ENCODE measurements at places on chromosomes 3 and 15.

DNA sequence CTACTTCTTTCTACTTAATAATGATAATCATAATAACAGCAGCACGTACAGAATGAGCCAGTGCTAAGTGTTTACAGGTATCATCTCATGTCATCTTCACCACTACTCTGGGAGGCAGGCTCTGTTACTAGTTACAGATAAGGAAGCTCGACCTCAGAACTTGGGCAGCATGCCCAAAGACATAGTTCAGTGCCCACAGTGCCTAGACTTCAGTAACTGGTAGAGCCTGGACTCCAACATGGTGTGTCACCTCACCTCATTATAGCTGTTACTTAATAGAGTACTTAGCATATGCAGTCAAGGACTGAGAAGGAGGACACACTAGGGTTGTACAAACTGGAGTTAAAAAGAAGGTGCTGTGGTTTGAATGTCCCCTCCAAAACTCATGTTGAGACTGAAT, 7.6 kb downstream of the GADL1 start:
- DNase-seq: peak; percentile 87

- DNase-seq: no peak
Measured at GRCh38 chr3:71395470-71395869, 188.1 kb downstream of the FOXP1 start.

- DNase-seq: peak; percentile 57
Measured at GRCh38 chr3:30539772-30540171, 66.6 kb upstream of the TGFBR2 start.

GRCh38 chr15:64493641-64494040, 33.3 kb downstream of the ZNF609 start:
- no peak for DNase-seq

GRCh38 chr3:10445561-10446175, 59.7 kb downstream of the ATP2B2 start:
- DNase-seq: no peak

GRCh38 chr15:74174958-74175253, 1.4 kb downstream of the ISLR start:
- DNase-seq: no peak

DNA sequence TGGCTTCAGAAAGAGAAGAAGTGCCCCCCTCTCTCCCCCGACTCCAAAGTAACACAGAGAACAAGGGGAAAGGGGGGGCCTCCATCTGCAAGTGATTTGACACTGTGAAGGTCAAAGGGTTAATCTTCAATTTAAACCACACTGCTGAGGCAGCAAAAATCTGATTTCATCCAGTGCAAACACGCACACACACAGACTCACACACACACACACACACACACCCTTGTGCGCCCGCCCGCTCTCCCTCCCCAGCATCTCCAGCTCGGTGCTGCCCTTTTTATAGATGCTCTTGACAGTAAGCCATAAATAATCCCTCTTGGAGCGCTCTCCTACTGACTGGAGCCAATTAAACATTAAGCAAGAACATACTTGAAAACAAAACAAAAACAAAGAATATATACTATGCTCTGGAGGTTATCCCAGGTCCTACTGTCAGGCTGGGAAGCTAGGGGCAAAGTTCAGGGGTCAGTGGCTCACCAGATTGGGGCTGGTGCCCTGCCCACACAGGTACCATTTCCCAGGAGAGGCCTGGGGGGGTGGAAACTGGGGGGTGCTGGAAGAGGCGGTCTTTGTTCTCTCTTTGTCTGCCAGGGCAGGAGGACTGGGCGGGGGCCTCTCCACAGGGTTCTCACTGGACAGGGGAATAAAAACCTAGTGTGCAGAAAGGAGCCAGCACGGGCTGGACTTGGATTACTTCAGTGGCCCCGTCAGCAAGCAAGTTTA, 16.3 kb downstream of the BMF start:
- no peak for DNase-seq

DNA sequence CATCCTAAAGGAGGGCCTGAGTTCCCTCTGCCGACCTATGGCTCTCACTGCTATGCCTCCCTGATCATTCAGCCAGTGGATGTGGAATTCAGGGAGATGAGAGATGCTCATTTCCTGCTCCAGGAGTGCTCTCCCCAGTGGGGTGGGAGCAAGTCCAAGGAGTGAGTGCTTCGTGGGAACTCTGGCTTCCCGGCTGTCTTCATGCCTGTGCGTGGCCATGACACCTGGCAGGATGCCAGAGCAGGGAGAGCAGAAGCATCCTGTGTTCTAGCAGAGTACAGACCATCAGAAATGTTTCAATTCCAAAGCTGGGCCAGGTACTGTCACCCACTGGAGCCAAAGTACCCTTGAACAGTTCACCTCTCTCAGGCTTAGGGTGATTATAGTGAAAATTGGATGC, 45.1 kb downstream of the APH1B start:
- DNase-seq: no peak

GRCh38 chr3:51397392-51397791, 6.3 kb downstream of the RBM15B start:
- DNase-seq: no peak

DNA sequence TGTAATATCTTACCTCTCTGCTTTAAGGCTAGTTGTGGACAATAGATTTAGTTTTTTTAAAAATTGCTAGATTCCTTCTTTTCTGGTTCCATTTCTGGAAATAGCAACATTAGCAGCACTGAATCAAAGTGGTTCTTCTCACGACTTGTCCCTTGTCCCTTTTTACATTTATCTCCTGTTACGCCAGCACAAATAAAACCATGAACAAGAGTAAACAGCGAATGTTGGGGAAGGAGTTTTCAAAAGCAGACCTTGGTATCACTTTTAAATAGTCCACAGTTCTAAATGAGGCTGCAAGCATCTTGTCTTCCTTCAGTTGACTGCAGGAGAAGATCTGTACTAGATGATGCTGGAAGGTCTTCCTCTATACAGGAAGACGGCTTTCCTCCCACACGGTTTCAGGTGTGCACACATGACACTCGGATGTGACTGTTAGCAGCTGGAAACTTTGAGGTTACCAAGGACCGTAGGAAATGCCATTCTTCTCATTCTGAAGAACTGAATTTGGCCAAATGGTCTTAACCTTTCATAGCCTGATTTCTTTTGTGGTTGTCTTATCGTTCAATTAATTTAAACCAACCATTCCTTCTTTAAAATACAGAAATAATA, 251.0 kb upstream of the ICE2 start:
- no peak for DNase-seq

DNA sequence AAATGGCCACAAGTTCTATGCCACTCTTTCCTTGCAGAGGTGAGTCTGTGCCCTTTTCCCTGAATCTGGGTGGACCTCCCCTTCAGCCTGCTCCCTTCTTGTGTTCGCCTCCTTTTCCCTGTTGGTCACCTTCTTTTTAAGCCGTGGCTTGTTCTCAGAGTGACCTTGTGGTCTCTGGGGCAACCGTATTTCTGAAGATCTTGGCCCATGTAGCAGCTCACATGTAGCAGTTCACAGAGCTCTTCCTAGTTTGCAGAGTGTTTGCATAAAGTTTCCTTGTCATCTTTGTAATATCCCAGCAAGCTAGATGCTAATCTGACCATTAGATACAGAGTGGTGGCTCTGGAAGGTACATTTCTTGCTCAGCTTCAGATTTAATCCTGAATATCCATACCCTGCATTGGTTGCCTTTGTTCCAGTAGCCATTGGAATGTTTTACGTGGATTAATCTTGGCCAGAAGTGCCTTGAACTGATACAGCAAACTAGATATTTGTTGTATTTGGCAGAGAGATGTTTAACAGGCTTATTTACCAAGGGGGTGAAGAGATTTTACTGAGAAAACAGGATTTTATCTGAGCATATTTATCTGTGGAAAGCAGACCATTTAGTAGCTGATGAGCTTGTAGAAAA, 40.7 kb upstream of the BSN start:
- DNase-seq: no peak

GRCh38 chr3:38598791-38599190, 50.7 kb downstream of the SCN5A start:
- no peak for DNase-seq

DNA sequence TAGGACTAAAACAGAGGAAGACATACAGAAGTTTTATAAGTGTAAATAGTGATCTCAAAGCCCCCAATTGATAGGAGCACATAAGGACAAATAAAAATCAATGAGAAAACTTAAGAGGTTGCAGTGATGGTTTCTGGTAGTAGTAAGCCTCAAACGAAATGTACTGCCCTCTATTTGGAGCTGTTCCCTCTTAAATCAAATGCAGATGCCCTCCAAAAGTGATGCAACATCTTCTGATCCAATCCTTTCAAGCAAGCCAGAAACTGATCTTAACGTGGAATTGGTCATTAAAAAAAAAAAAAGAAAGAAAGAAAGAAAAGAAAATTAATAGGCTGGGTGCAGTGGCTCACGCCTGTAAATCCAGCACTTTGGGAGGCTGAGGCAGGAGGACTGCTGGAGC, 259.3 kb downstream of the ZBTB20 start:
- DNase-seq: no peak

DNA sequence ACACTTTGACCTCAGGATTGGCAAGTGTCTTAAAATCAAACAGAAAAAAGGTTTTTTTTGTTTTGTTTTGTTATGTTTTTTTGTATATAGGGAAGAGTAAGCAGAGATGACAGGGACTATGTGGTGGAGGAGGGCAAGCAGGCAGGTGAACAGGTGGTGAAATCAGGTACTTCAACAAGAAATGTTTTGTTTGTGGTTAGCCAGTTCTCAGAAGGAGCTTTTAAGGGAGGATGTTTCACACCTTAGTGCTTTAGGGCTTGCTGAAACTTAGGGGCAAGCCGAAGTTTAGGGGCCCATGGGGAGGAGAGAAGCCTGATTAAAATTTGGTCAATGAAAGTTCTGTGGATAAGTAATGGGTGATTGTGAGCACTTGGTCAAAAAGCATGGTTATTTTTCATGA, 370.7 kb upstream of the SLCO3A1 start:
- DNase-seq: no peak

DNA sequence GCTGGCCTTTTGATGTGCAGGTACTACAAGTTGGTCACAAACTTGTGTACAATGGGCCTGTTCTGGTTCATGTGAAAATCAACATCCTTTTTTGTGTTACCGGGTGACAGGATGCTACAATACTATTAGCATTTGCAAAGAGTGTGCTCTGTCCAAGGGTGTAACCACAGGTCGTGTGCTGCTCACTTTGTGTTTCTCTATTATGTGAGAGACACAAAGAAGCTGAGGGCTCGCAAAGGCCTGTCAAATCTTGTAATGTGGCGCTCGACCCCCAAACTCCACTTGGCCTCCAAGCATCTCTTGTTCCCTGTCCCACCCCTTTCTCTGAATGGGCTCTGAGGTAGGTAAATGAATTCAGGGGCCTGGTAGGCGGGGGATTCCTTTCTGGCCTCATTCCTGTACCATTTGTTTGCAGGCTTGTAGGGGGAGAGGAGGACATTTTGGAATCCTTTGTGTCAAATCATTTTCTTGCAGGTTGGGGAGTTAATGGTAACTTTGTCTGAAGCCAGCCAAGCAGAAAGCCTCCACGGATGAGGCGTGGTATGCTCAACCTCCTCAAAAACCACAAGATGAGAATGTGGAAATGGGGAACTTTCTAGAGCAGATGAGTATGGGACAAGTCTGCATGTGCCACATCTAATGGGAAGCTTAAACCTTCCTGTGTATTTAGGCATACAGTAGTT, 109.1 kb downstream of the OPA1 start:
- DNase-seq: peak; percentile 76

- DNase-seq: no peak
Measured at GRCh38 chr3:25945836-25946235, 155.9 kb downstream of the OXSM start.

- no peak for DNase-seq
Measured at GRCh38 chr15:69820819-69821218, 276.9 kb downstream of the TLE3 start.

- no peak for DNase-seq
Measured at GRCh38 chr3:18703798-18704197, 278.7 kb upstream of the SATB1 start.

DNA sequence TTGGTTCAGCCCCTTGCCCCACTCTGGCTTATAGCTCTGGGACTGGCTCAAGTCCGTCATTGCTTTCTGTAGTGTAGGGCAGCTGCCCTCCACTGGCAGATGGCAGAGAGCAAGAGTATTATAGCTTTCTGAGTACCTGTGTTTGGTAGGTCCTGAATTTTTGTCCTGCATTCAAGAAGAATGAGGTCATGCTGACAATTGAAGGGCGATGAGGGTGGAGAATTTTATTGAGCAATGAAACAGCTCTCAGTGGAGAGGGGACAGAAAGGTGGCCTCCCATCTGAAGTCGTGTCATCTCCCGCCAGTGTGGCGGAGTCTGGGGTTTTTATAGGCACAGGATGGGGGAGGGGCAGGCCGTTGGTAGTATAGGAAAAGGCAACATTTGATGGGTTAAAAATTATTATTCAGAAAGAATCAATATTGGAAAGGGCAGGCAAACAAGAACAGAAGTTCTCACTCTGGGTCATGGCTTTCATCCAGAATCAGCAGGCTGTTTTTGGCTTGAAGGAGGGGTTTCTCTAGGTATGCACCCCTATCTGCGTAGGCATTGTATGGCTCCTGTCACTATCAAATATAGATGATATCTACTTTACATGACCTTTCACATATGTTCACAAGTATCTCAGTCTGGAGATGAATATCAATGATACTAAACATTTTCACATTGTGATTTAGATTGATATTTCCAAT, 1239.7 kb upstream of the ALCAM start:
- DNase-seq: no peak

DNA sequence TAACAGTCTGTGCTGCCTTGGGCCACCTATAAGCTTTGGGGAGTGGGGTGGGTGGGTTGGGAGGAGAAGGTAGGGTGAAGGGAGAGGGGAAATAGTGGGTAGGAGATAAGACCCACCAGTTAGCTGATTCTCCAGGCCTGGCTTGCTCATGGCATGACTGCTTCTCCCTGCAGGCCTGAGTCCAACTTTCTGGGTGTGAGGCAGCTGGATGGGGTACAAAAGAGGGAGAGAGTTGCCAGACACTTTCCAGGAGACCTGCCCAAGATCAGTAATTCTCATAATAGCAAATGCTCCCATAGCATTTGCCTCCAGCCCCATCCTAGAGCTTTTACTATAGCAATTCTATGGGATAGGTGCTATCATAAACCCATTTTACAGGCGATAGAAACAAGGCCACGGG, 7.7 kb downstream of the CGNL1 start:
- DNase-seq: no peak

- DNase-seq: peak; percentile 35
Measured at GRCh38 chr15:48579945-48580671, 65.4 kb downstream of the FBN1 start.

GRCh38 chr3:57068437-57069089, 8.1 kb downstream of the SPATA12 start:
- peak; percentile 91 for DNase-seq

DNA sequence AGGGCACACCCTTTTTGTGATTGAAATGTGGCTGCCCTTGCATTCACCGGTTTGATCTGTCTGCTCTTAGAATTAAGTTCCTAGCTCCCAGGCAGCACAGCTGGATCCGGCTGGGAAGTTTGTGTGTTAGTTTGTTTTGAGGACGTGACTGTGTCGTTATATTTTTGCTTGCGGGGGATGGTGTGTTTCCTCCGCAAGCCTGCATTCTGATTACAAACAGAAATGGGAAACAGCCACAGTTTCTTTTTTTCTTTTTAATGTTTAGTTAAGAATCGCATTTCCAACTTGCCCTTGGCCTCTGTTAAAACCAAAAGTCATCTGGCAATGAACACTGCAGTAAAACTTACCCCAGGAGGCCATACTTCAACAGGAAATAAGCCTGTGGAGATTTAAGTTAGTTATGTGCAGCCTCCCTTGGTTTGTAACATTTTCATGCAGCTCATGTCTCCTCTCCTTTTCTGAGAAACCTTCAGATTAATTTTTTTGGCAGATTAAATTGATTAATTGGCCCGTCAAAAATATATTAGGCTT, 888 bp downstream of the TMOD3 start:
- DNase-seq: no peak

Data from RCC 7860 (cell line).